ENCODE measurements at places on chromosomes 5 and 9. TPM values are rescaled to one million over a fixed set of nuclear protein-coding genes. Genes with fewer than 3 reads are reported as not detected.

- H3K4me3 ChIP-seq = no peak overlapping the region
- H3K36me3 ChIP-seq = no peaks in the 10 kb centered on the region
- H3K4me1 ChIP-seq = no peaks in the 10 kb centered on the region
- DNase-seq = no peak
Measured at GRCh38 chr9:19788152-19788551, 685 bp downstream of the SLC24A2 start.

DNA sequence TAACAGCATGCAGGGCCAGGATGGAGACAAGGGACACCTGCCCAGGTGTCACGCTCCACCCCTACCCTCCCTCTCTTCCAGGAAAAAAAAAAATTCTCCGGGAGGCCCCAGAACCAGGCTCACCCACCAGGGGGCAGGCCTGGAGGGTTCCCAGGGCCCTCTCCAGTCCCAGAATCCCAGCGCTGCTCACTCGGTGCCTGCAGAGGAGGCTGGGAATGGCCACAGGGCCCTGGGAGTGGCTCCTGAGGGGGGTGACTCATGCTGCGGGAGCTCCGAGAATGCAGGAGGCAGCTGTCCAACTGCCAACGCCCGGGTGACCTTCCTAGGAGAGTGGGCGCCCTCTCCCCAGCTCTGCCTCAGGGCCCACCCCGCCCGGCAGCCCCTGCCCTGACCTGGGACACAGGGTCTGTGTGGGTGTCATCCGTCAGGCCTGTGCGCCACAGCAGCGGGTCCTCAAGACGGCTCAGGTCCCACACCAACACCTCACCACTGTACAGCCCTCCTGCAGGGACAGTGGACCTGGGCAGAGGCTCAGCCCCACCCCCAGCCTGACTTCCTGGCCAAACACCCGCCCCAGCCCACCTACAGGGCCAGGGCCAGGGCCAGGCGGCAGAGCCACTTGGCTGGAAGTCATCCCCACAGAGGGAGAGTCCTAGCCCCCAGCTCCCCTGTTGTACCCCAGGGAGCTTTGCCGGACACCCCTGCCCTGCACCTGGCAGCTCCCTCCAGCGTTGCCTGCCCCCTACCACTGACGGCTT lies 21.2 kb downstream of the DYNC2I2 start:
- no peak overlapping the region for H3K4me3 ChIP-seq
- H3K27ac ChIP-seq = peak overlapping the region; percentile 72
- DNase-seq = no peak
- H3K27me3 ChIP-seq = no peaks in the 10 kb centered on the region
- no peaks in the 10 kb centered on the region for H3K4me1 ChIP-seq
- peaks cover 72% of the 10 kb centered on the region for H3K36me3 ChIP-seq

DNA sequence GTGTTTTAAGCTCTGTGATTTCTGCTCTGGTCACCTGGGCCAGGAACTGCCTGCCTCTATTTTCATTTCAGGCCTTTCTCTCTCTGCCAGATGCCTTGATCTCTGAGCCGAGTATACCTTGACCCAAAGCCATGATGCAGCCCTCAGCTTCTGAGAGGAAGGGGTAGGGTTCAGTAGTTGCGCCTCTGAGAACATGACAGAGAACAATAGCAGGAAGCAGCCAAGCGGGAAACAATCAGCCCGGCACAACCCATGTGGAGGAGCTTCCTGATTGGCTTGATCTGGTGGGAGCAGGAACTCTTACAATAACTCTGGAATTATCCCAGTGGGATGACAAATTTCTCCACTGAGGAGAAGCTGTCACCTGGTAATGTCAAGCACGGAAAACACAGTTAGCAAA lies 127.4 kb downstream of the PALM2AKAP2 start:
- no peak overlapping the region for H3K27ac ChIP-seq
- peaks cover 9% of the 10 kb centered on the region for H3K4me1 ChIP-seq
- no peaks in the 10 kb centered on the region for H3K36me3 ChIP-seq

DNA sequence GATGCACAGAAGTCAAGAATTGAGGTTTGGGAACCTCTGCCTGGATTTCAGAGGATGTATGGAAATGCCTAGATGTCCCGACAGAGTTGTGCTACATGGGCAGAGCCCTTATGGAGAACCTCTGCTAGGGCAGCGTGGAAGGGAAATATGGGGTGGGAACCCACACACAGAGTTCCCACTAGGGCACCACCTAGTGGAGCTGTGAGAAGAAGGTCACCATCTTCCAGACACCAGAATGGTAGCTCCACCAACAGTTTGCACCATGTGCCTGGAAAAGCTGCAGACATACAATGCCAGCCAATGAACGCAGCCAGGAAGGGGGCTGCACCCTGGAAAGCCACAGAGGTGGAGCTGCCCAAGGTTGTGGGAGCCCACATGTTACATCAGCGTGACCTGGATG lies 104.5 kb downstream of the STK32A start:
- H3K4me1 ChIP-seq = no peaks in the 10 kb centered on the region
- H3K4me3 ChIP-seq = no peak overlapping the region
- H3K27me3 ChIP-seq = no peaks in the 10 kb centered on the region
- no peak for DNase-seq

- no peak overlapping the region for H3K27ac ChIP-seq
- H3K36me3 ChIP-seq = no peaks in the 10 kb centered on the region
- no peaks in the 10 kb centered on the region for H3K4me1 ChIP-seq
- no peak overlapping the region for H3K4me3 ChIP-seq
Measured at GRCh38 chr9:105835721-105836120, 141.4 kb downstream of the TMEM38B start.

- no peaks in the 10 kb centered on the region for H3K27me3 ChIP-seq
- no peak for DNase-seq
- H3K27ac ChIP-seq = no peak overlapping the region
- H3K36me3 ChIP-seq = no peaks in the 10 kb centered on the region
- H3K4me1 ChIP-seq = no peaks in the 10 kb centered on the region
Measured at GRCh38 chr9:86079865-86080469, 19.4 kb downstream of the GOLM1 start.

DNA sequence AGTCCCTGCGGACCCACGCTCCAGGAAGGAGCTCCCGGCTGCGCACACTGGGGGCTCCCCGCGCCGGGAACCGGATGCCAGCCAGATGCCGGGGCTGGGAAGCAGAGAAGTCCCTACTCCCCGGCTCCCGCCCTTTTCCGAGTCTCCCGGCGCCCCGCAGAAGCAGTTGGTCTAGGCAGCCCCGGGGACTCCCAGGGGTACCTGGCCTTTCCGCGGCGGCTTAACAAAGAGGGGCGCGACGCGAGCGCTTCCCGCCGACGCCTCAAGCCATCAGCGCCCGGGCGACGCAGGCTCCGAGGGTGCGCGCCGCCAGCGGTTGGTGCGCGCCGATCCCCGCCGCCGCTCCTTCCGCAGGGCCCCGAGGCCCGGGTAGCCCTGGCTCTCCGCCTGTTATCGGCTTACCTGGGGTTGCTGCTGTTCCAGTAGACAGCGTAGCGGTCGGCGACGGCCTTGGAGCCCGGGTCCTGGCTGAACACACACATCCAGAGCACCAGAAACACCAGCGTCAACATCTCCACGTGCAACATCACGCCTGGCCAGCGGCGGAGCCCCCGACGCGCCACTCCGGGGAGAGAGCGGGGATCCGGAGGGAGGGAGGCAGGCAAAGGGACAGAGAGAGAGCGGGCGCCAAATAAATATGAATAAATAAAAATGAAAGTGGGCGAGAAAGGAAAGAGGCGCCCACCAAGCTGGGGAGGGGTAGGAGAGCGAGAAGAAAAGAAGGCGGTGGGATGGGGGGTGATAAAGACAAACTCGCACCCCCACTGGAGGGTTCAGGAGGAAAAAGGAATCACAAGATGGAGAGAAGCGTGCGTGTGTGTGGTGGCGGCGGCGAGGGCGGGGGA lies 428 bp downstream of the EFNA5 start:
- H3K36me3 ChIP-seq = no peaks in the 10 kb centered on the region
- DNase-seq = no peak
- H3K27me3 ChIP-seq = peaks cover 95% of the 10 kb centered on the region
- H3K4me3 ChIP-seq = peak overlapping the region; percentile 49
- H3K4me1 ChIP-seq = peaks cover 41% of the 10 kb centered on the region

DNA sequence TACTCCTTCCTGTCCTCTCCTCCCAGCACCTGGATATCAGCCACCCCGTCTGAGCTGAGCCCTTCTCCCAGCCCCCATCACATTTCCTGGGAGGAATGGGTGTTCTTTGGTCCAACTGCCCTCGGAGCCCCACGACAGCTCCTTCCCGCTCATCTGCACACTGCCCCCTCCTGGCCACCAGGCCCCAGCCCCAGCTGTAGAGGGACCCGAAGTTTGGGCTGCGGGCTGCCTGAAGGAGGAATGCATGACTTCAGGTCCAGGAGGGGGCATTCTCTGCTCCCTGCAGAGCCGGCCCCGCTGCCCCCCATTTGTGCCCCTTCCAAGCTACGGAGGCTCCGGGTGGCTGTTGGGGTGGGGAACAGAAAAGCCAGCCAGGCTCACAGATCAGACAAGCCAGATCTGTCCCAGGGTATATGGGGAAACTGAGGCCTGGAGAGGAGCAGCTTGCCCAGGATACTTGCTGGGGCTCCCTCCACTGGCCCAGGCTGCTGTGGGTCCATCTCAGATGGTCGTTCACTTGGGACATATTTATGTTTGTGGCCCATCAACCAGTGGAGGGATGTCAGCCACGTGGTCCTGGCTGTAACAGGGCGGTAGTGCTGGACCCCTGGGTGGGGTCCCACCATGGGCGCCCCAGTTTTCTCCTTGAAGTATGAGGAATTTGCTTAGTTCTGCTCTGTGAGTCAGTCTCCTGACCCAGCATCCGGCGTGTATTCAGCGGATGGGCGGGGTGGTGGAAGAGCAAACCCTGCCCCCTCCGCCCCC lies 33.1 kb downstream of the DAB2IP start:
- no peaks in the 10 kb centered on the region for H3K36me3 ChIP-seq
- H3K27me3 ChIP-seq = no peaks in the 10 kb centered on the region
- no peak for DNase-seq
- no peak overlapping the region for H3K4me3 ChIP-seq
- no peaks in the 10 kb centered on the region for H3K4me1 ChIP-seq

GRCh38 chr9:18776836-18777820 lies 255.9 kb downstream of the SAXO1 start:
- H3K27me3 ChIP-seq = no peaks in the 10 kb centered on the region
- H3K36me3 ChIP-seq = no peaks in the 10 kb centered on the region
- H3K4me3 ChIP-seq = no peak overlapping the region
- no peak overlapping the region for H3K27ac ChIP-seq
- H3K4me1 ChIP-seq = no peaks in the 10 kb centered on the region

DNA sequence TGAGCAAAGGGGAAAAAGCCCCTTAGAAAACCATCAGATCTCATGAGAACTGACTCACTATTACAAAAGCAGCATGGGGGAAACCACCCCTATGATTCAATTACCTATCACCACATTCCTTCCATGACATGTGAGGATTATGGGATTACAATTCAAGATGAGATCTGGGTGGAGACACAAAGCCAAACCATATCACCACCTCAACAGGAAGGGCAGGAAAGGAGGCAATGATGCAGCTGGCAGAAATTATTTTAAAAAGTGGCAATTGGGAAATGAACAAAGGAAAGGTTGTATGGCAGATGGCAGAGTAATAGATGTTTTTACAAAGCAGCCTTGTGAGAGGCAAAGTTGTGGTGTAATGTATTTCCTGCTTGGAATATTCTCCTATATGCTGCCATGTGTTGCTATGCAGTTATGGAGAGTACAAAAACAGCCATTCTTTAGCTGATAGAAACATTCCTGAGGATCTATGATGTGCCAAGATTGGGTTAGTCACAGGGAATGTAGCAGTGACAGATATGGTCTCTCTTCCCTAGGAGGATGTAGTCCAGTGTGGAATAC lies 138.8 kb downstream of the SMC2 start:
- no peaks in the 10 kb centered on the region for H3K36me3 ChIP-seq
- no peak overlapping the region for H3K4me3 ChIP-seq
- DNase-seq = no peak
- no peak overlapping the region for H3K27ac ChIP-seq
- no peaks in the 10 kb centered on the region for H3K27me3 ChIP-seq

- H3K4me3 ChIP-seq = no peak overlapping the region
- H3K4me1 ChIP-seq = no peaks in the 10 kb centered on the region
- H3K27ac ChIP-seq = no peak overlapping the region
- no peaks in the 10 kb centered on the region for H3K27me3 ChIP-seq
Measured at GRCh38 chr5:42655982-42656650, 100.5 kb upstream of the CCDC152 start.

DNA sequence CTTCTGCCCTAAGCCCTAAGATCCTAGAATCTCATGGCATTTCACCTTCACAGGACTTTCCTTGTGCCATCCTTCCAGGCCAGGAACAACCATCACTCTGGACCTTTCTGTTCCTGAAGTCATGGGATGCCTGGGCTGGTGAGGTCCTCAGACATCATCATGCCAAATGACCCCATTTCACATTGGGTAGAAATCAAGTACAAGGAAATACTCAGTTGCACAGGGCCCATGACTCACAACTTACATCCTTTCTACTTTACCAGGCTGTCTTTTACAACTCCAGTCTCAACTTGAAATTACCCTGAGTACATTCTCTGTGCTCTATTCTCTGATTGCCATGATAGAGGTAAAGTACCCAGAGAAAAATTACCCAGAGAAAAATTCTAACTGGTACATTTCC lies 167.1 kb downstream of the PIK3R1 start:
- H3K4me1 ChIP-seq = peaks cover 22% of the 10 kb centered on the region
- DNase-seq = no peak
- no peaks in the 10 kb centered on the region for H3K36me3 ChIP-seq
- no peak overlapping the region for H3K4me3 ChIP-seq

DNA sequence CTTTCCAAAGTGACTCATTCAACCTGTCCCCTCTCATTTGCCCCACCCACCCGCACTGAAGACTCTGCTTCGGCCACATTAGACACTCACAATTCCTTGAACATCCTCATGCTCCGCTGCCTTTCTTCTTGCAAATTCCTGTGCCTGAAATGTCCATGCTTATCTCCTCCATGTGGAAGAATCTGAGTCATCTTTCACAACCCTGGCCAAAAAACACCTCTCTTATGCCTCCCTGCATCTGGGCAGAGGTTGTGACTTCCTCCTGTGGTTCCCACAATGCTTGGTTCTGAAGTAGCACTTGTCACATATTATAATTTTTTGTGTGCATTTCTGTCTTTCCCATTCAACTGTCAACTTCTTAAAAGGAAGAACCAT lies 238.6 kb downstream of the ENC1 start:
- H3K27me3 ChIP-seq = no peaks in the 10 kb centered on the region
- no peak overlapping the region for H3K4me3 ChIP-seq
- no peaks in the 10 kb centered on the region for H3K36me3 ChIP-seq
- no peak overlapping the region for H3K27ac ChIP-seq

Gene OR13C4
- not detected for total RNA-seq

Gene NRARP
- 3.1 TPM for total RNA-seq

DNA sequence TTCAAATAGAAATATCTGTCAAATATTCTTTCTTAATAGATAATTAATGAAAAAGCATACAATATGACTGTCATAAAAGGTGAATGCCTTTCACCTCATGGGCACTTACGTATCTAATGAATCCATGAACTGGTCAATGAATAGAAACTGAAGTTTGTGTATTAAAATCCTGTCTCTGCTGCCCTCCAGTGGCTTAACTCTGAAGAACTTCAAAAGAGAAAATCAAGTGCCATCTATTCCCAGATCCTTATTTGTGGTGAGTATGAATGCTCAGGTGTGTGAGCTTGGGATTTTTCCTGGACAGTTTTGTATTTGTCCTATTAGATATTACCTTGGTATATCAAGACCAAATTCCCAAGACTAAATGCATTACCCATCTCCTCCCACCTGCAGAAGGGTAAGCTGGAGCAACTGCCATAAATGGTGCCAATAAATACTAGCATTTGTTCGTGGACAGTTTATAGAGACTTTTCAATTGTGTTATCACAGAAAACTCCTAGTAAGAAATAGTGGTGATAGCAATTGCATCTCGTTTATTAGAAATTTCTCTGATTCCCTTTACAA lies 44.0 kb upstream of the SVEP1 start:
- H3K4me3 ChIP-seq = no peak overlapping the region
- H3K27ac ChIP-seq = no peak overlapping the region
- no peaks in the 10 kb centered on the region for H3K4me1 ChIP-seq
- H3K27me3 ChIP-seq = no peaks in the 10 kb centered on the region
- DNase-seq = peak; percentile 43
- H3K36me3 ChIP-seq = no peaks in the 10 kb centered on the region

Data from thymus (tissue), 14 donors.